ENCODE measurements at places on chromosomes 5 and 9. TPM values are rescaled to one million over a fixed set of nuclear protein-coding genes. Genes with fewer than 3 reads are reported as not detected.

DNA sequence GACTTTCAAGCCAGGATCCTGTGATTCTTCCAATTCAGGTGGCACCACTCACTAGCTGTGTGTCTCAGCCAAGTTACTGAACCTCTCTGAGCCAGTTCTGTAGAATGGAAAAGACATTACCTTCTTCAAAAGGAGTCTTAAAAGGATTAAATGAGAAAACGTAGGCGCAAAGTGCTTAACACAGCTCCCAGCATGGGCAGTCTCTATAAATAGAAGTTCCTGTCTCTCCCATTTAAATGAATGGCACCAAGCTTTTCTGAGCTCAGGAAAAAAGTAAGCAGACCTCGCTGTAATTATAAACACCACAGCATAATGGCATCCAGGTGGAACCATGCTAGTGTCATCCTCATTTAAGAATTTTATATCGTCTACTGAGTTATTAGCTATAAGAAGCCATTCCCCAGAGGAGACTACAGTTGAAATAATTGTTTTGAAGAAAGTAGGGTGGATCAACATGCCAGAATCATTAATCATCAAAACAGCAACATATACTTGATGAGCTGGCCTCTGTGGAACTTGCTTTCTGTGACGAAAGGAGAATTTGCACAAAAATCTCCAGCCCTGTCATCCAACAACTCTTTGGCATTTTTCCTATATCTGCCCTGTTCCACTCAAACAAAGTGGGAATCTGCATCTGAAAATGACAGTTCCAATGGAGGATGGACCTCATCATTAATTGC is 188.9 kb downstream of the SPOCK1 start:
- no peak for DNase-seq

DNA sequence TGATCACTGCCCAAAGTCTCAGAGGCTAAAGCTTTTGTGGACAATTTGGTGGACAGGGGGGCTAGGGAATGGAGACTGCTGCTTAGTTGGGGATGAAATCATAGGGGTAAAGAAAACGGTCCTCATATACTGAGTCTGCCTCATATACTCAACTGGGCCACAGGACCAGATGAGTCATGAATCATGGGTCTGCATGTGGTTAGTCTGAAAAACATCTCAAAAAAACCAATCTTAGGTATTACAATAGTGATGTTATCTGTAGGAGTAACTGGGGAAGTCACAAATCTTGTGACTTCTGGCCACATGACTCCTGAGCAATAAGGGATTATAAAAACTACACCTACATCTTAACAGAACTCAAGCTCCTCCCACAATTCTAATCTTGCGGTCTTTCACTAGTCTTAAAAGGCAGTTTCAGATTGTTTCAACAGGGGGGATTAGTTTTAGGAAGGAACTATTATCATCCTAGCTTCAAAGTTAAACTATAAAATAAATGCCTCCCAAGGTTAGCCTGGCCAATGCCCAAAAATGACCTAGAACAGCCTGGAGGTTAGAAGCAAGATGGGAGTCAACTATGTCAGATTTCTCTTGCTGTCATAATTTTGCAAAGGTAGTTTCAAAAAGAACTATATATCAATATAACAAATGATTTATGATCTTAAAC is 17.5 kb downstream of the TMEM161B start:
- no peak for DNase-seq

- no peak for DNase-seq
Measured at GRCh38 chr5:34684281-34684979, 28.3 kb downstream of the RAI14 start.

DNA sequence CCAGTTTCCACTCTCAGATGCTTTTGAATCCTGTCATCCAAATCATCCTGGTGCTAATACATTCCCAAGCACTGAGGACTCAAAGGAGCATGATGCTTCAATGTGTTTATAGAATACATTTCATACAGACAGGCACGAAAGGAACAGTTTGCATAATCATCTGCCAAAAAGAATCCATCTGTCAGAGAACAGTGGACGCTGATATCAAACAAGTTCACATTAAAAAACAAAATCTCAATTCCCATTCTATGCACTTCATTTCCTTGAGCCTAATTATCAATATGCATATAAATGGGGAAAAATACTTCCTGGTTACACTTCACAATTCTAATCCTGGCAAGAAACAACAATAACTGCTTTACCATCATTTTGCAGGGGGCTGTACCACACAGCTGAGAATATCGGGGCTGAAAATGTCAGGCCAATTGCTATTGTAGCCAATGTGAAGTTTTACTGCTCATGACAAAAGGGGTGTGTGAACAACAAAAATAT is 125.5 kb upstream of the FAM174A start:
- DNase-seq = no peak

DNA sequence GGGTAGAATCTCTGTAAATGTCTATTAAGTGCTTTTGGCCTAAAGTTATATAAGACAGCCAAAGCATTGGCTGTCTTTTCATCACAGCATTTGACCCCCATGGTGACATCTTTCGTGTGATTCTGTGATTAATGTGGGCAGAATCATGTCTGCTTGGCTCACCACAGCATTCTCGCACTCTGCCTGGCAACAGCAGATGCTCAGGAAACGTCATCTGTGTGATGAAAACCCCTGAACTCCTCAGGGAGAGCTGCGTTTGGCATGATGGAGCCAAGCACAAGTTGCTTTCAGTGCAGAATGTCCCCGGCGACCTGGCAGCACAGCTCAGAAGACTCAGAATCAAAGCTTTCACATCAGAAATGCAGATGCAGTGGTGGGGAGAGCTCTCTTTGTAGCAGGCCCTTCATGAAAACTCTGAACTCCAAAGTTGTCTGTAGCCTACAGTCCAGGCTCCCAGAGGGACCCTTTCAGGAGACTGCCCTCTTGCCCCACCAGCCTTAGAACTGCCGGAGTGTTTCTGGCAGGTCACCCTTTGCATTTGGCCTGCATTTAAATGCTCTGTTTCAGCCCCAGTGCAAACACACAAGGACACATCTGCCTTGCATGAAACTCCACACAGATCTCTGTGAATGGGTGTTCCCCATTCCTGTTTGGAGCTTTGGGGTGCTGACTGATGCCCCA is 155.6 kb upstream of the PANK3 start:
- no peak for DNase-seq

DNA sequence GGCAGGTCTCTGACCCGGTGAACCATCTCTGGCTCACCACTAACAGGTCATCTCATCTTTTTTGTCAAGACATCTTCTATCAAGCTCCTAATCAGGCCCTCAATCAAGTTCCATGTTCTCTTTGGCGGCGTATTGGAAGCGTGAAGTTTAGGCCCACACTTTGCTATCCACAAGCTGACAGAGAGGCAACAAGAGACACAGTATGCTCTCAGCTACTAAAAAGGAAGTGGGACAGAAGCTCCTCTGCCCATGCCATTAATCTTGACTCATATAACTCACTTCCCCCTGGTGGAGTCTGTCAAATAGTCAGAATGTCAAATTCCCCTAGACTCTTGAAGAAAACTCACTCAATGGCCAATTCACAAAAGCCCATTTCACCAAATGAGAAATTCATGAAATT is 77.6 kb upstream of the TMC1 start:
- DNase-seq = no peak

GRCh38 chr9:73148447-73148937 is 3.2 kb upstream of the ANXA1 start:
- no peak for DNase-seq

- DNase-seq = no peak
Measured at GRCh38 chr9:98038958-98039357, 17.6 kb upstream of the NANS start.

SLC25A2 gene
- total RNA-seq = 0.18 TPM

PRDM12 gene
- total RNA-seq = 0.08 TPM

RFK gene
- 19.4 TPM for total RNA-seq

DHX29 gene
- total RNA-seq = 23.1 TPM

DPYSL3 gene
- total RNA-seq = 0.40 TPM

GFI1B gene
- total RNA-seq = 0.16 TPM
